ENCODE measurements at places on chromosomes 1 and 21. TPM values are rescaled to one million over a fixed set of nuclear protein-coding genes. Genes with fewer than 3 reads are reported as not detected.

DNA sequence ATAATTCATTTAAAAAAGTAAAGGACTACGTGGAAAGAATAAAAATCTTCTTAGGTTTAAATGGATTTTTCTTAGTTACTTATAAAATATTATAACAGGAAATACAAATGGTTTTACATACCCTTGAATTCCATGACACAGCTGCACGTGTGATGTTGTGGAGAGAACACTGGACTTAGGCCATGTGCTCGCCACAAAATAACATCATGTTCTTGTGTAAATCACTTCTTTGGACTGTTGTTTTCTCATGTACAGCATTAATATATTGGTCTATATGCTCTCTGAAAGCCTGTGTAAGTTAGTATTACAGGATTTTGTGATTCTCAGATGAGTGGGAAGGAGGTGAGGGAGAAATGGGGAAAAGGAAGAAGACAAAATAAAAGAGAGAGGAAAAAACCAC, 228.2 kb downstream of the DNM3 start:
- no peaks in the 10 kb centered on the region for H3K27me3 ChIP-seq
- no peak for DNase-seq
- no peaks in the 10 kb centered on the region for H3K4me1 ChIP-seq
- H3K36me3 ChIP-seq = no peaks in the 10 kb centered on the region
- no peak overlapping the region for H3K4me3 ChIP-seq

- DNase-seq = no peak
- no peak overlapping the region for H3K27ac ChIP-seq
- no peaks in the 10 kb centered on the region for H3K36me3 ChIP-seq
These were observed 27.3 kb upstream of the LMX1A start for GRCh38 chr1:165383599-165384405.

OLIG1 gene
- not detected for total RNA-seq

IGSF21 gene
- not detected for total RNA-seq
